ENCODE measurements at places on chromosomes 5 and 9.

GRCh38 chr5:167616043-167616890, 675.2 kb upstream of the WWC1 start:
- no peak for DNase-seq

DNA sequence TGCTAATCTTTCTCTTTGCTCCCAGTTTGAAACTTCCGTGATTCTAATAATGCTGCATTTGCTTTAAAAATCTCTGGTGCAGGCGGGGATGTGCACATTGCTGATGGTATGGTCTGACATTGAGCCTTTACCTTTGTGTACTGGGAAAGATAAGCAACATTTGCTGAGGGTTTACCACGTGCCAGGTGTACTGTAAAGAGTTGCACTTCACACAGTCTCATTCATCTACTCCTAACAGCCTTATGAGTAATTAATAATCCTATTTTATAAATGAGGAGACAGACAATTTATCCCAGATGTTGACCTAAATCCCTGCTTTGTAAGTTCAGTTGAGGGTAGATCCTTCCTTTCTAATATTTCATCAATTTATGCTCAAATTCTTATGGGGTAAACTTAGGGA, 726 bp upstream of the ADGRV1 start:
- no peak for DNase-seq

- peak; percentile 85 for DNase-seq
These were observed 3.9 kb upstream of the GNAQ start for GRCh38 chr9:78035383-78035993.

GRCh38 chr9:126957687-126958053, 43.1 kb downstream of the RALGPS1 start:
- peak; percentile 68 for DNase-seq

- no peak for DNase-seq
These were observed 30.0 kb downstream of the SLC25A51 start for GRCh38 chr9:37873955-37874354.

DNA sequence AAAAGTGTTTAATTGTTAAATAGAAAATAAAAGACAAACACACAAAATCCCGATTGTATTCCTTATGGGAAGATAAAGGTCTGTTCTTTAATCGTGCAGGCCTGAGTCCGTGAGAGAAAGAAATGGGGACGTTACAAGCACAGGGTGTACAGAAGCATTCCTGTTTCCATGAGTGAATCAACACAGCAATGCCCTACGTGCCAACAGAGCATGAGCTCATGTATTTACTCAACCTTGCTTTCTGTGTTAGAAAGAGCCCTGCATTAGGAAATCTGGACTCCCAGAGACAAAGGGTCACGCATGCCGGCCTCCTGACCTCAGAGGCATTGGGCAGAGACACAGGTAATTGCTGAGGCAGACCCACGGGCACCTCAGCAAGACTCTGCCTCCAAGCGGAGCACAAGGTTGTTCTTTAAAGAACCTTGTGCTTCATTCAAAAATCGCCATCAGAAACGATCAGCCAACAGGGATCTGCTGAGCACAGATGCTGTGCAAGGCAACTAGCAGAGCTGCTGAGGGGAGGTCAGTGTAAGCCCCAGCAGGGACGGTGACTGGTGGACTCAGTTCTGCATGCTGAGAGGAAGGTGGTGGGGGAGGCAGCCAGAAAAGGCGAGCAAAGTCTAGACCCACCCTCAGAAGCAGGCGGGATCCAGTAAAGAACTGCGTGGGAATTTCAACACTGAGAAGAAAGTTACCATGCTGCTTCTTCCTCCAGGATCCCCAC, 101.0 kb downstream of the TLE1 start:
- peak; percentile 82 for DNase-seq

- DNase-seq: no peak
These were observed 8.4 kb upstream of the URM1 start for GRCh38 chr9:128362774-128363173.

DNA sequence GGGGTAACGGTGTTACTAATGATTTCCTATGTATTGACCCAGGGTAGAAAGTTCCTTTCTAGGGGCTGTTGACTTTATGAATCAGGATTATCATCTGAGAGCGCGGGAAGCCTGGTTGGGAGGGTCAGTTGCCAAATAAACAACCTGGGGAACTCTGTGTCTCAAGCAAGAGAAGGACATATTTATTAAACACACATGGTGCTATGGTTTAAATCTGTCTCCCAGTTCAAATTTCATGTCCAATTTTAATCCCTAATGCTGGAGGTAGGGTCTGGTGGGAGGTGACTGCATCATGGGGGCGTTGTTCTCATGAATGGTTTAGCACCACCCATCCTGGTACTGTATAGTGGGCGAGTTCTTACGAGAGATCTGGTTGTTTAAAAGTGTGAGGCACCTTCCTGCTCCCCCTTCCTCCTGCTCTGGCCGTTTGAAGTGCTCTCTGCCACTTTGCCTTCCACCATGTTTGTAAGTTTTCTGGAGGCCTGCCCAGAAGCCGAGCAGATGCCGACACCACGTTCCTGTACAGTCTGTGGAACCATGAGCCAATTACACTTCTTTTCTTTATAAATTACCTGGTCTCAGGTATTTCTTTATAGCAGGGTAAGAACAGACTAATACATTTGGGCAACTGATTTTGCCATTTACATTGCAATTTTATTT, 19.7 kb upstream of the GAS1 start:
- no peak for DNase-seq

GRCh38 chr5:143653256-143653655, 158.7 kb upstream of the HMHB1 start:
- no peak for DNase-seq

GRCh38 chr9:75170898-75171360, 82.6 kb downstream of the OSTF1 start:
- peak; percentile 81 for DNase-seq

DNA sequence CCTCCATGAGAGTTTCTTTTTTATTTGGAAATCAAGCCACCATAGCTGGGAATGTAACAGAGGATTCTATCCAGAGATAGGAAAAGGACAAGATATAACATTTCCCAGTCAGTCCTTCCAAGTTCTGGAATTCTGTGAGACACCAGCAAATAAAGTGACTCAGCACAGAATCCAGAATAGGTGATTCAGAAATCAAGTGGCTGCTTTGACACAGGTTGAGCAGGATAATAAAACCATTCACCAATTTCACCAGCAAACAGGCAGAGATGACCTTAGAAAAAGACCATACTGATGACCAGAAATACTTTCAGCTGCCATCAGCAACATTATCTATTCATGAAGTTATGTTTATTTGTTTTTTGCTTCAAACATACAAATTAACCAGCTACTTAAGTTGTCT, 491.5 kb upstream of the TUSC1 start:
- DNase-seq: peak; percentile 51

- peak; percentile 73 for DNase-seq
These were observed 242.6 kb downstream of the AUH start for GRCh38 chr9:91119142-91119541.

GRCh38 chr5:62042007-62042406, 264.0 kb upstream of the KIF2A start:
- DNase-seq: no peak

- no peak for DNase-seq
These were observed 169.4 kb upstream of the TMEM161B start for GRCh38 chr5:88438006-88438405.

DNA sequence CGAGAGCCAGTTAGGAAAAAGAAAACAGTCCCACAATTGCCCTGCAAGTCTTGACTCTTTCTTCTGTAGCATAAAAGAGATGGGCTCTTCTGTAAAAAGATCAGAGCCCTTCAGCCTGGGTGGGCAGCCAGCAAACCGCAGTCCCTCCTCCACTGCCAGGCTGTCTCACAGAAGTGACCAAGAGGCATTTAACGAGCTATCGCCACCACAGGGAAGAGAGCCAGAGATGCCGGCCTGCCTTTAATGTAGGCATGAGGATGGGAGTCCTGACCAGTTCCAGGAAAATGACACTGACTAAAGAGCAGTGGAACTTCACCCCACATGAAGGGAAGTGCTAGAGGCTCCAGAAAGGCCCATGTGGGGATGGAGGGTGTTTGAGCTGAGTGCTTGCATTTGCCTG, 264.6 kb downstream of the NDUFS4 start:
- no peak for DNase-seq

- DNase-seq: peak; percentile 85
These were observed 261.5 kb downstream of the FANCC start for GRCh38 chr9:95055851-95056551.

DNA sequence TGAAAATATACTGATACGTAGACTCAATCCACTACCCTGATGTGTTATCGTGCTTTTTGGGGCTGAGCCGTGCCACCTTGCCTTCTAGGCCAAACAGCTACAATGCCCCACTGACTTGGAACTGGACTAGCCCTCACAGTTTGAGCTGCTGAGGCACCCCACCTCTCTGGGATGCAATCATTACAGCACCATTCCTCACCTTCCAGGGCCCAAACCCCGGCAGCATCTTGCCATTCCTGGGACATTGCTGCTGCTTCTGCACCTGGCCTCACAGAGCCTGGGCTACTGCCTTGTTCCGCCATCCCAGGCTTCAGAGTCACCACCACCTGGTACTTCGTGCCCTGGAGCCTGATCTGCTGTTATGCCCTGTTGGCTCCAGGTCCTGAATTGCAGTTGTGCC, 89.5 kb upstream of the SNCAIP start:
- no peak for DNase-seq

DNA sequence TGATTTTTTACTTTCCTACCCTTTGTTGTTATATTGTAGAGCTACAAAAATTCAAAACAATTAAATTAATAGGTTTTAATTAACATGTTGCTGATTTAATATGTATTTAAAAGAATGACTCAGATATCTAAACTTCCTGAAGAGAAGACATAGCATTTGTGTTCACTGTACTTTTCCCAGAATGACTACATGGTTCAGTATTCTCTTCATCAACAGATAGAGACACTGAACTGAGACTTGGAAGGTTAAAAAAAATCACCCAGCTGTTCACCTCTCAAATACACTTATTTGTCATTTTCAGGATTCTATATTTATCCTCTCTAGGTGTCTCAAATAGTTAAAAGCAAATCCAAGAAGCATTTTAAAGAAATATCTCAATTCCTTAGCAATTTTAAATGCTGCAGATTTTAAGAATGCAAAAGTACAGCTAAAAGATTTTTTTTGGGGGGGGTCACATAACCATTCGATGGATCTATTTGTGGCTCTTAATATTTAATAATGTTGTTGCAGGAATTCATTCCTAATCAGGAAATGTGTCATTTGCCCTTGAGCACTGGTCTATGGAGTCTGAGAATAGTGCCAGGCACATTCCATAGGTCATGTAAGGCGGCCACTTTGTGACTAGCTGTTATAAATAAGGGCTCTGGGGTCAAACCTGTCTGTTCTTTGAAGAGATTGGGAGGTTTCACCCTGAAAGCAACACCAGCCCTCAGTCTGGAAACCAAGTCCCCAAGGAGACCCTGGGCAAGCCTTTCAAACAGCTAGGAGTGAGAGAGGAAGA, 463.1 kb downstream of the NR2F1-AS1 start:
- peak; percentile 41 for DNase-seq

DNA sequence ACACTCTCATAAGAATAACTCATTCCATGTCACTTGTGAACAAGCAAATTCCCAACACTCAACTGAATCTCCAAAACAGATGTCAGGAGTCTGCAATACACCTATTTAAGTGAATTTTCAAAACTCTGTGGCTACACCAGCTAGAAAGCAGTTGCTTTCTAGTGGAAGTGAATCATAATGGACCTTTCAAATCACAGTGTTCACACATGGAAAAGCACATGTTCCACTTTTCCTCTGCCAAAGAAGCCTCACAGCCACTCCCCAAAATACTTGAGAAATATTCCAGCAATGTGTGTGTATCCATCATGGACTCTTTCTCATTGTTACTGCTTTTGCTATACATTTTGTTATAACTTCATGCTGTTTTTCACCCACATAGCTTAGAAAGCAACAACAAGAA, 17.4 kb downstream of the MARCHF3 start:
- DNase-seq: peak; percentile 16

GRCh38 chr9:14466828-14467227, 152.9 kb upstream of the NFIB start:
- no peak for DNase-seq

DNA sequence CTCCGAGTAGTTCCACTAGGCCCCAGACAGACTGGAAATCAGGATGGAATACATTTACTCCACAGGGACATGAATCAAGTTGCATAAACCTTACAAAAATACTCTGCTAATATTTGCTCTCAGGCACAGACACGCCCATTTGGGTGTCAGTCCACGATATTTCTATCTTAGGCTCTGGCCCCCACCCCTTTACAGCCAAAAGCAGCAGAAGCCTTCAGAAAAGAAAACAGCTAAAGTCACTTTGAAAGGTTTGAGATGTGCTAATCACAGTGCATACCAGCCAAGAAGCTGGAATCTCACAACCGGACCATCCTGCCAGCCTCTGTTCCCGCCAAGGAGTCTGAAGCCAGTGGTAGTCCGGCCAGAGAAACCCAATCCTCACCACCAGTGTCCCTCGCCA, 22.6 kb downstream of the PTPN3 start:
- DNase-seq: no peak

GRCh38 chr9:127561491-127562278, 50.4 kb upstream of the STXBP1 start:
- DNase-seq: peak; percentile 100
